Foreskin melanocyte (primary cell): ENCODE measurements at places on chromosomes 5 and 9.

DNA sequence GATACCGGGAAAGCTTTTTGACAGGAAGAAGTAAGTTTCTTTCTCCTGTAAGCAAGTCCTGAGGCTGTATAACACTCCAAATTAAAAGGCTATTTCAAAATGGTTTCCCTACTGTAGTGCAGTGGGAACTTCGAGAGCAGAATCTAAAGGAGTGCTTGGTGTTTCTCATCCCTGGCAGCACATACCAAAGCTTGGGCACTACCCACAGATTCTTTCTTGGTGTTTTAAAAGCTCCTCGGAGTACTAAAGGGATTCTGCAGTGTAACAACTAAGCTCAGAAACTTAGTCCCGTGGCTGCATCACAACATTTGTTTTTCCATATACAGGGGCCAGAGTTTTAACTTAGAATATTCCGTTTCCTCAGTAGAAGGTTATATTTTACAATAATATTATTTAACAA is 5.6 kb upstream of the APC start:
- no peak for DNase-seq

- DNase-seq = no peak
Measured at GRCh38 chr9:36665921-36666431, 93.3 kb downstream of the MELK start.

- DNase-seq = no peak
Measured at GRCh38 chr5:139971202-139971725, 71.8 kb downstream of the NRG2 start.

GRCh38 chr5:65625743-65626142 is 916 bp downstream of the SHLD3 start:
- DNase-seq = no peak

GRCh38 chr5:78699552-78700153 is 51.1 kb upstream of the LHFPL2 start:
- DNase-seq = peak; percentile 100

DNA sequence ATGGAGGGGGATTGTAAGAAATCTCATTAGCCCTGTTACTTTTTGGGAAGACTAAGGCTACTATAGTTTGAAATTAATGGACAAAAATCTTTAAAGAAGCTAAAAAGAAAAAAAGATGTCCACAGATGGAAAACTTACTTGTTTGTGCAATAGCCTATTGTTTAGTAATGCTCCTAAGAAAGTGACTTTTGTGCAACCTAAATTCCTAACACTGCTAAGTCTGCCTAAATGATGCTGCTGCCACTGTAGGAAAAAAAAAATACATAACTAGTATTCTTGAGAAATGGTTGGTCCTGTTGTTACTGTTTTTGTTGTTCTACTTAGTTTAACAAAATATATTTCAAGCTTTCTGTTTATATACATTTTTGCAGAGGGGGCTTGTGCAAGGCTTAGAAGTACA is 108.2 kb upstream of the NR3C1 start:
- DNase-seq = no peak

GRCh38 chr5:93660677-93661076 is 77.7 kb downstream of the NR2F1 start:
- no peak for DNase-seq
